Hematopoietic multipotent progenitor cell treated with erythropoietin and hydrocortisone succinate and interleukin-3 and kit ligand, for 8 days (in vitro differentiated cells): ENCODE measurements at places on chromosomes 5 and 9.

DNA sequence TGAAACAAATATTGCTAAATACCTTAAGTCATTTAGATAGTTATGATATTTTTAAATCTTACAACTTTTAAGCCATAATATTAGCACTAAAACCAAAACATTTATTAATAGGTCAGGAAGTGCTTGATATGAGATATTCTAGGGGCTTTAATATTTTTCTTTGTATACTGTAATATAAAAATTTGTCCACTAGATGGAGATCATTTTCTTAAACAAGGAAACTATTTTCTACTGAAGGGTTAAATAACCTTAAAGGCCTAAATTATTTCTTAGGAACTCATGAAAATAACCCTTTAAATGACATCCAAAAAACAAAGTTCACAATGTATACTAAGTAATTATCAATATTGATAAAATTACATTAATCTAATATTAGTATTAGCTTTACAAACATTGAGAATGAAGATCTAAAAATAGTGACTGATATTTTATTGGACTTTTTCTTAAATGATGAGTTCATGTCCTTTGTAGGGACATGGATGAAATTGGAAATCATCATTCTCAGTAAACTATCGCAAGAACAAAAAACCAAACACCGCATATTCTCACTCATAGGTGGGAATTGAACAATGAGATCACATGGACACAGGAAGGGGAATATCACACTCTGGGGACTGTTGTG is 635.7 kb downstream of the RAB3C start:
- DNase-seq = peak; percentile 30

DNA sequence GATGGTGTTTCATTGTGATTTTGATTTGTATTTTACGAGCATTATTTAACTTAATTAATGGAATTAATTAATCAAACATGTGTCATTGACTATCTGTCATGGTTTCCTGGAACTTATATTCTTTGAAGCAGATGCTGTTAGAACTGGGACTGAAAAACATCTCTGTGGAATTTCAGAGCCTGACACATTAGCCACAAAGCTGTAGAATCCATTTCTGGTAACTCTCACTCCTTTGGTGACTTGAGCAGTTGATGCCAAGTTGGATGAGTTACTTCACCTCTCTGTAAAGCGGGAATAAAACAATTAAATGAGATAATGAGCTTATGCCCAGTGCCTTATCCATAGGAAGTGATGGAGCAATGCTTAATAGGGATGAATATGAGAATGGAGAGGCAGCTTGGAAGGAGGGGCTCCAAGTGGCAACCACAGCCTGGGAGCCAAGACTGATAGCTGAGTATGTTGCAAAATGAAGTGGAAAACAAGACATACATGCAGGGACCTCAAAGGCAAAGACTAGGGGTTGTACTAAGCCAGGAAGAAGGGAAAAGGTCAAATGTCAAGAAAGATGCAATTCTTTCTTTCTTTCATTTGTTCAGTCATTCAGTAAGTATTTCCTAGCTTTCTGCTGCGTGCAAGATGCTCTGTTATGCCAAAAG is 23.1 kb upstream of the ADRA1B start:
- no peak for DNase-seq

DNA sequence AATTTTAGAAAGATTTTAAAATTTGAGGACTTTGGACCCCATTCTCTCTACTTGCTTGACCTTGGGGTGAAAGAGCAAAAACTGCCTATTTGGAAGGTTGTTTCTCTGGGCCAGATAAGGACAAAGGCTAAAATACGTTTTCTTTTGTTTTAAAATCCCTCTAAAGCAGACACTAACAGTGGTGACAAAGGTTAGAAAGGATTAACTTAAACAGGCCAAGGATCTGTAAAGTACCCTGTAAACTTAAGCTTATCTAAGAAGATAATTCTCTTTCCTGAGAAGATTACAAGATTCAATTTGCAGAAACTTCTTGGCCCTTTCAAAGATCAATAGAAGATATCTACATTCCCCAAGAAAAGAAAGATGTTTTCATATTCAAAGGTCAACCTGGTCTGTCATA is 12.1 kb downstream of the TRPM6 start:
- DNase-seq = no peak

DNA sequence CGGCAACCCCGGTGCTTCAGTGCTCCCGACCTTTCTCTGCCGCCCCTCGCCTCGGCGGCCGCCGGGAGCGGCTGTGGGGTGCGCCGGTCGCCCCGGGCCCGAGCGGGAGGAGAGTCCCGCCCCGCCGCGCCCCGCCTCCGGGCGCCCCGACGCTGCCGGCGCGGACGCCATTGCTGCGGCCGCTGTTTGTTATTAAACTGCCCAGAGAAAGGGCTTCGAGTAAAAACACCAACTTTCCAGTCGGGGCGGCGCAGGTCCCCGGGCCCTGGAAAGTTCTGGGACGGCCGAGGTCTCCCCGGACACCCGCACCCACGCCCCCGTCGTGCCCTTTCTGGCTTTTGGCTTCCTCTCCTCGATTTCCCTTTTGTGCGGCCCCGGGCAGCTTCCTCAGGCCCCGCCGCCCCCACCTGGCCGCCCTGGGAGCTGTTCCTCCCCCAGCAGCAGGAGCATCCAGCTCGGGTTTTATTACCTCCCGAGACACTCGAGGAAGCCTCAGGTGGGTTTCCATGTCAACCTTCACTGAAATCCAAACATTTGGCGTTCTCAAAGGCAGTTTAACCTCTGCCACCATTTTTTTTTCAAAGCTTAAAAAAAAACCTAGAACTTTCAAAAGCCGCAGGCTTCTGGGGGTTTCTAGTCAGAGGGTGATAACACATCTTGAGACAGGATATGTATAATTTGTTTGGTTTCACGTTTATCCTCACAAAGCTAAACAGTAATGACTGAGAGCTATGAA is 334.4 kb downstream of the CWC27 start:
- DNase-seq = peak; percentile 48

- DNase-seq = no peak
These were observed 96.7 kb downstream of the PAX5 start for GRCh38 chr9:36937346-36937745.

DNA sequence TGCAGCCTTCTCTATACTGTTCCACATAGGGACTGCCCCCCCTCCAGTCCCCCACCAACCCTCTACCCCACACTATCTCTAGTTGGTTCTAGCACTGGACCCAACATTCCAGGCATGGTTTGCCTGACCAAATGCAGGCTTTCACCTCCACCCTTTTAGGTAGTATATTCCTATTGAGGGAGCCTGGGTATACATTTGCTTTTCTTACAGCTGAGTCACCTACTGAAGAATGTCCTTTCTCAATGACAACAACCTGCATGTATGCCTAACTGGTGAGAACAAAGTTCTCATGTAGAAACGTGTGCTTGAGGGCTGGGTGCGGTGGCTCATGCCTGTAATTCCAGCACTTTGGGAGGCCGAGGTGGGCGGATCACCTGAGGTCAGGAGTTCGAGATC is 8.2 kb downstream of the TNIP1 start:
- DNase-seq = no peak

- DNase-seq = no peak
These were observed 71.8 kb downstream of the CAST start for GRCh38 chr5:96733771-96734500.

- no peak for DNase-seq
These were observed 180.1 kb upstream of the ELL2 start for GRCh38 chr5:96141749-96142148.

GRCh38 chr5:75611311-75612225 is at the start of gene ANKDD1B:
TSS of gene ANKDD1B (plus strand) at chr5:75611453. CDS start at chr5:75611635, 182 bp downstream.
- DNase-seq = no peak

- no peak for DNase-seq
These were observed 13.0 kb downstream of the UBAP2 start for GRCh38 chr9:34035656-34036055.

DNA sequence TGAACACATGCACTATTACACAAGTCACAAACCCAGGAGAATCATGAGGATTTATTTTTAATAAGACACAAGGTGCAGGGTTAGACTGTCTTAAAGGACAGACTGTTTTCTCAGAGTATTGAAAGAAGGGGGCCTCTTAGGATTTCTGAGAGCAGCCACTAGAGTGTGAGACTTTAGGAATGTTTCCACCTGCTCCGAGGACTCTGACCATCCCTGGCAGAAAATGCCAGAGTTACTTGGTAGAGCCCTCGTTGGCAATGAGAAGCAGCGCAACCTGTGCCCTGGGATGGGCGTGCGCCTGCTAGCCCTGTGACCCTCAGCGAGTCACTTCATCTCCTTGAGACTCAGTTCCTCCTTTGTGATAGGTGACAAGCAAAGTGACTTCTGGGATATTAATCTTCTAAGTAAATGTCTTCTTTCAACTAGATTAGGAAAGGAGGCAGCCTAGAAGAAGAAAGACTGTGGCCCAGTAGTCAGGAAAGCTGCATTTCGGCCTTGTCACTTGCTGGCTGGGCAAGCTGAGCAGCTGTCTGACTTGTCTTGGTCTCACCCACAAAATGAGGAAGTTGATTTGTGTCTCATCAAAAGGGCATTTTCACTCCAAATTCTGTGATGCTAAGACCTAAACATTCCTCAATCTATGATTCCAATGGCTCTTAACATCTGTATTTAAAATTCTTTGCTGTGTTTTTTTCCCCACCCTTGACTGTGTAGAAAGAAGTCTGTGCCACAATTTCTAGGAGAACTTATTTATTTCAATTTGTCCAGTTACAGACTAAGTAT is 60.5 kb downstream of the PTCD2 start:
- peak; percentile 12 for DNase-seq

GRCh38 chr9:131690941-131691573 is 48.8 kb downstream of the RAPGEF1 start:
- no peak for DNase-seq

GRCh38 chr5:573206-573605 is 38.9 kb upstream of the CEP72 start:
- no peak for DNase-seq

DNA sequence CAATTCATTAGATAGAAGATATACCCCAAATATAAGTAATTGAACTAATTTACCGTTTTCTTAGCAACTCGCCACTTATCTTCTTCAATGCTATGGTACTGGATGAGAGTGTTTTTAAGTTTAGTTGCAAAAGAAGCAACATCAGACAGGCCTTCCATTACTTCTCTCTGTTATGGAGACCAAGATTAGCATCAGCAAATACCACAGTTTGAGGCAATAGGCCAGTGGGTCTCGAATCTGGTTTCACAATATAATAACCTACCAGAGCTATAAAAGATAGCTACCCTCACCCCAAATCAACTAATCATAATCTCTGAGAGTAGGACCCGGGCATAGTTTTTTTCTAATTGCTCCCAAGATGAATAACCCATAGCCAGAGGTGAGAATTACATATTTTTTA is 5.1 kb downstream of the STARD4 start:
- no peak for DNase-seq

- DNase-seq = peak; percentile 14
These were observed 14.4 kb downstream of the FAM169A start for GRCh38 chr5:74851684-74852353.

GRCh38 chr5:41433552-41434181 is 76.7 kb downstream of the PLCXD3 start:
- no peak for DNase-seq

DNA sequence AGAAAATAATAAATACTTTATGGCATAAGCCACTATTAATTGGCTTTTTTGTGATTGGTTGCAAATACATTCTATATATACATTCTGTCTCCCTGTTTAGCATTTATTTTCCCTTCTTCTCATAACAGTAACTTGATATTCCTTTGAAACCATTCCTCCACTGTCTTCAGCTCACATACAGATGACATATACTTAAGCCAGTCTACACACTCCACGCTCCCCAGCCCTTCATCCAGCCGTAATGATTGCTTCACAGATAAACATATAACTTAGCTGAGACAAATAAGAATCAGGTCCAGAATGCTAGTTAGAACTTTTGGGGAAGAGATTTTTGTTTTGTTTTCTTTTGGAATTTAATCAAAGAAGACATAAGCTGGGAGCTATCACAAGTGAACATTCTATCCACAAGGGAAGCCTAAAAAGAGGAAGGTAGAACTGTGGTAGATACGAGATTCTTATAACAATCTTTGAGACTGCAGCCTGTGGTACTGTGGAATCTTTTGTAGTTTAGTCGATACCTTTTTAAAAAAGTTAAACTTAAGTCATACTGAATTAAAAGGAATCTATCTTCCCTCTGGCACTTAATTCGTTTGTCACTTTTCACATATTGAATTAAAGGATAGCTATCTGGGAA is 365.1 kb upstream of the PRR16 start:
- no peak for DNase-seq

DNA sequence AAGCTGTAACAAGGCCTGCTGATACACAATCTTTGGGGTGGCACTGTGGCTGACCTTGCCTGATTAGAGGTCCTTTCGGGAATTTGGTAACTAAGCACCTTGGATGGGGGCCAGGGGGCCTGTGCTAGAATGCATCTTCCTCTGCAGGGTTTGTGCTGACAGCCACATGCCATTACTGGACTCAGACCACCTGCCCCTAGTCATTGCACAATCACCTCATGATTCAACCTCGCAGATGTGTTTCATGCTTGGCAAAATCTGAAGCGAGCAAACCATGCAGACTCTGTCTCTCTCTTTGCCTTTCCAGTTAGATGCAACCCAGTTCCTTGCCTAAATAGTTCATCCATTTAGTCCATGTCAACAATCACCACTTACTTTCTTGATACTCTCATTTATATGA is 96.5 kb upstream of the ERCC6L2 start:
- no peak for DNase-seq
